ENCODE measurements at places on chromosomes 3 and 15.

DNA sequence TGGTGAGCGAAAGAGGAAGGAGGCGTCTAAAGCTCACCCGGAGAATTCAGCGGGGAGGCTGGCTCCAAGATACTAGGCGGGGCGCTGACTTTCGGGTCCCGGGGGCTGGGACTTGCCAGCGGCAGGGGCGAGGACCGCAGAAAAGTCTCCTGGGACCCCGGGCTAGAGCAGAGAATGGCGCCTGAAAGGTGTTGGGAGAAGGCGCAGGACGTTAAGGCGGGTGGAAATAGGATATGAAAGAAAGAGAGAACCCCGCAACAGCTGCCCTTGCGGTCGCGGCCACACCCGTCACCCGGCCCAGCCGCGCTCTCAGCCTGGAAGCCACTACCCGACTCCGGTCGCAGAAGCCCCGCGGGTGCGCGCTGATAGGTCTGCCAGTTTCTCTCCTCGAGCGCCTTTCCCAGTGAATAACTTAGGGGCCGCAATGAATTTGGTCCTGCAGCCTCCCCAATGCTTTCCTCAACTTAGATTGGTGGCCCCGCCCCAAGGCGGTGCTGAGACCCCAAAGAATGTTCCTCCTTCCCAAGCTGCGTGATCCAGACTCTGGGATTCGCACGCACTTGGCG, 604 bp downstream of the LTK start:
- no peak for DNase-seq

DNA sequence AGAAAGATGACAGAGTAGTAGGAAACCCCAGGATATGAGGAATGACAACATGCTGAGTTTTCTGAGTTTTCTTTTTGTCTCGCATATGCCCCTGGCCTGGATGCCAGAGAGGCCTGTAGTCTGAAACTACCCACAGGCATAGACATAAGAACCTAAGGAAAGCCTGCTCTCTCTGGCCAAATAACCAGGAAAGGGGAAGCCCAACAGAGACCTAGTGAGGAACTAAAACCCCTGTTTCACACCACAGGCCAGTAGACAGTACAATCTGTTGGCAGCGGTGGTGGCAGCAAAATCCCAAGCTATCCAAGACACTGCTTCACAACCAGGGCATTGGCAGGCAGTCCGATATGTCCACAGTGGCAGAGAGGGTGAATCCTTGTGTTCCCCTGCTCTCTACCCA, 55.0 kb upstream of the DCP1A start:
- DNase-seq = no peak

GRCh38 chr15:92662762-92663161, 7.2 kb upstream of the FAM174B start:
- DNase-seq = no peak

GRCh38 chr3:64067506-64068346, 44.4 kb upstream of the PSMD6 start:
- DNase-seq = peak; percentile 45

DNA sequence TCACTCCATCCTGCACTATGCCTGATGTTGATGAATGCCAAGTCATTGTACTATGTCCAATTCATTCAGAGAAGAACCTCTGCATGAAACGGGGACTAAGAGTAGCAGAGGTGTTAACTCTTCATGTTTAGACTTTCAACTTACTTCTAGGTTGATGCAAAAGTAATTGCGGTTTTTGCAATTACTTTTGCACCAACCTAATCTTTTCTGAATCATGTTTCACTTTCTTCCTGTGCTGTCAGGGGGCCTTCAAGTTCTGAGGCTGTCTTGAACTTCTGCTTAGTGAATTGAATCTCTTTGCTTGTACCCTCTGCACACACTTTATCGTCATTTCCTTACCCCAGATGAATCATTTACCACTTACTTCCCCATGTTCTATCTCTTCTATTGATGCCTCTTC, 636.2 kb downstream of the NAALADL2 start:
- no peak for DNase-seq

DNA sequence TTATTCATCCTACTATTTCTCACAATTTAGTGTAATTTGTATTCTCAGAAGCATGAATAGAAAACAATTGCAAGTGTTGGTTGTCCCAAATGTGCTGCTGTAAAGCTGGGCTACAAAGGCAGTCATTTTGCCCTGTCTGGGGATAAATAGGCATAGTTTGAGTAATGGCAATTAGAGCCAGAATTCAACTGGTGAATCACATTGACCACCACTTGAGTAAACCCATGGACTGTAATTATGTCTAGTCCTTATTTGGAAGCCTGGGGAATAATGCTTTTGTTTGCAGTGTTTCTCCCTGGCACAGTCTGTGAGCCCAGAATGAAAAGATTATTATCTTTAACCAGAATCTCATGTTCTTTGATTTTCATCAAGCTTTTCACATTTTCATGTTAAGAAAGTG, 30.5 kb upstream of the CHL1 start:
- DNase-seq = no peak

DNA sequence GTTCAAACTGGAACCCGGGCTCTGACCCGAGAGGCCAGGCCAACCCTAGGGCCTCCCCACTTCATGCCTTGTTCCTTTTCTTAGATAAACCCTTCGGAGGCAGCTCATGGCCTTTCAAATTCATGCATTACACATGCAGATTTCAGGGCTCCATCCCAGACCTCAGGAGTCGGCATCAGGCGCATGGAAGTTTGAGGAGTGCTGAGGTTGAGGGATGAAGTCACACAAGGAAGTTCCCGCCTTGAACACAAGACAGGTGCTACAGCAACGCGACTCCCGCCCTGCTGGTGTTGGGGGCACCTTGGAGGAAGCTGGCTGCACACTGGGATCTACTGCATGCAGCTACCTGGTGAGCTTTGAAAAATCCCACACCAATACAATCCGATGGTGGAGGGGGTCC, 245.2 kb upstream of the LYSMD4 start:
- DNase-seq = no peak

- no peak for DNase-seq
These were observed 49.7 kb downstream of the LRTM1 start for GRCh38 chr3:54878145-54878544.
